IPS DF 6.9 (cell line): ENCODE measurements at places on chromosomes 12 and 14.

- no peaks in the 10 kb centered on the region for H3K36me3 ChIP-seq
- no peaks in the 10 kb centered on the region for H3K27me3 ChIP-seq
- H3K27ac ChIP-seq: no peak overlapping the region
- no peak overlapping the region for H3K4me3 ChIP-seq
Observed at GRCh38 chr14:100539766-100540140, 47.5 kb downstream of the BEGAIN start.

DNA sequence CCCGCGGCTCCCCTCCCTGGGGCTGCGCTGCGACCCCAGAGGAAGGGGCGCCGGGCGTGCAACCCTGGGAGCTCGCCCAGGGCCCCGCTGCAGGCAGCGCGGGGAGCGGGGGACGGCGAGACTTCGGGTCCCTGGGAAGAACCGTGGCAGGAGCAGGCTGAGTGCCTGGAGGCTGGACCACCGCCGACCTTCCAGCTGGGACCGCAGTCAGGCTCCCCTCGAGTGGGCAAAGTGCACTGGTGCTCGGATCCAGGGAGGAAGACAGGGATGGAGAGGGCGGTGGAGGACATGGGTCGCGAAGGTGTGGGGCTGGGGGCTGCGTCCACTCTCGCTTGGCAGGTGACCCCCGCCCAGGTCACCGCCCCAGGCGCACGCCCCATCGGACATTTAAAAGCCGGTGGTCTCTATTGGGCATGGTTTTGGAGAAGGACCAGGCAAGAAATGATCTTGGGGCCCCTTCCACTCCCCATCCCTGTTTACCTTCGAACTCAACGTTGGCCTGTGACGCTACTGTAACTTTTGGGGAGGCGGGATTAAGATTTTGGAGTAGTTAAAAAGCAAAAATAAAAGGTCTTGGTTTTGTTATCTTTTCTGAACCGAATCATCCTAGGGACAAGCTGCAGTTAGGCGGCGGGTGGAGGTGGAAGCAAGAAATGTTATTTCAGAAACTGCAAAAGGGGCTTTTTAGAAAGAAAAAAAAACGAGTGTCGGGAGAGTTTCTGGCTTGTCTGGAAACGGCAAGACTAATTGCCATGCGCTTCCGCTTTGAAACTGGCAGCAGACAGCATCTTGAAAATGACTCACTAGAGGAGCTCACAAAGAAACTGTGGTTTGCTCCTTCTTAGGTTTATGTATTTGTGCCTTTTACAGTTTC is 1.0 kb downstream of the ELK3 start:
- peak overlapping the region; percentile 94 for H3K4me3 ChIP-seq
- peaks cover 1% of the 10 kb centered on the region; the same call in 1 of the 2 replicates for H3K4me1 ChIP-seq
- no peaks in the 10 kb centered on the region for H3K27me3 ChIP-seq
- H3K36me3 ChIP-seq: no peaks in the 10 kb centered on the region
- H3K27ac ChIP-seq: no peak overlapping the region
- DNase-seq: no peak

- H3K27me3 ChIP-seq: no peaks in the 10 kb centered on the region
- no peaks in the 10 kb centered on the region for H3K36me3 ChIP-seq
- no peak overlapping the region for H3K4me3 ChIP-seq
- no peaks in the 10 kb centered on the region for H3K4me1 ChIP-seq
- H3K27ac ChIP-seq: no peak overlapping the region
- no peak for DNase-seq
Observed at GRCh38 chr14:58566979-58567378, 70.8 kb upstream of the DACT1 start.

GRCh38 chr14:99072433-99072832 is 199.6 kb downstream of the BCL11B start:
- H3K27ac ChIP-seq: no peak overlapping the region
- DNase-seq: no peak

DNA sequence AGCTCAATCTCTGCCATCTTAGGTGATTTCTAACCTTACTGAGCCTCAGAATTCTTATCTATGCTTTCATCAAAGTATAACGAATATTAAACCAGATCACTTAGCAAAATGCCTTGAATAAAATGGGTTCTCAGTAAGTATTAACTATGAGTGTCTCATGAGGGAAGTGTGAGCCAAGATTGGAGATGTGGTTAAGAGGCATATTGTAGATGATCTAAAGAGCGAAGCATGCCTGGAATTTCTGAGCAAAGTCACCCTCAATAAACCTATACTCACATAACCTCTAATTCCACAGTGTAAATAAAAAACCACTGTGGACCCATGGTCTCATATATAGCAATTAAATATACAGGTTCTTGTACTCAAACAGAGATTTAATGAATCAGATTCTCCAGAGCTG is 193.1 kb upstream of the FSCB start:
- H3K27me3 ChIP-seq: no peaks in the 10 kb centered on the region
- DNase-seq: no peak
- H3K36me3 ChIP-seq: no peaks in the 10 kb centered on the region
- H3K4me3 ChIP-seq: no peak overlapping the region

DNA sequence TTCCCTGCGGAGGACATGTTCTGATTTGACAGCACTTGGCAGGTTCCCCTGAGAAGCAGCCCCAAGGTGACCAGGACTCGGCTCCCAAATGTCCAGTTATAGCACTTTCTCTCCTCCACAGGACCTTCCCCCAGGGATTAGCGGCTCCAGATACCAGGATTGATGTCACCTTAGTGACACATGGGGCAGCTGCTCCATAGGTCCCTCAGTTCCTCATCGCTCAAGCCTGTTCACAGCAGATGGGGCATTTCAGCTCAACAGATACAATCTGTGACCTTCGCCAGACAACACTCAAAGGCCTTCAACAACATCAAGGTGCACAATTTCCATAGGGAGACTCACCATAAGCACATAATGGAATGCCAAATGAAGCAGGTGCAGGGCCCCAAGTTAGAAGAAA is 67.9 kb upstream of the ZFP36L1 start:
- DNase-seq: no peak
- H3K4me3 ChIP-seq: no peak overlapping the region
- peaks cover 1% of the 10 kb centered on the region; the same call in 1 of the 2 replicates for H3K4me1 ChIP-seq
- no peaks in the 10 kb centered on the region for H3K36me3 ChIP-seq
- H3K27ac ChIP-seq: no peak overlapping the region
- no peaks in the 10 kb centered on the region for H3K27me3 ChIP-seq

DNA sequence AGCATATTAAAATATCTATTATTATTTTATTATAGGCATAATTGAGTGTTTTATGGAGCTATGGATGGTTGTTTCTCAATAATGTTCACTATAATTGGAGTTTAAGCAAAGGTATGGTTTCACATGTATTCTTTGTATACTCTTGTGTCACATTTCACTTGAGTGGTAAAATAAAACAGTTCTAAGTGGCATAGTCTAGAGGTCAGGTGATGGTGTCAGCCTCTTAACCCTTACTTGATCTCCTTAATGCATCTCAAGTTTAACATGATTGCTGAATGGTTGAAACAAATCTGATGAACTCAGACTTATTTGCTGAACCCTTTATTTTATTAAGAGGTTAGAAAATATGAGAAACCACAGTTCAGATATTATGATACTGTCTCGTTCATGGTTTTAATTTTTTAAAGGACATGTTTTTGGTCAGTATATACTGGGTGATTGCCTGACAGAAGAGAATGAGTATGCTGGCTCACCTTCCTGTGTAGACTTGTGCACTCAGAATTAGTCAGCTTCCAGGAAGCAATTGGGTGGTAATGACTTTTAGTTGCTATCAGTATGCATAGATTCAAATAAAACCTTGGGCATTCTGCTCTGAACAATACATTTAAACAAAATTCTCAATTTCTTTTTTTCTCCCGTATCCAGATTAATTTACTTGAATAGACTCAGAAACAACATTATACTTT is 464.6 kb downstream of the PCNX1 start:
- H3K4me1 ChIP-seq: no peaks in the 10 kb centered on the region
- H3K27ac ChIP-seq: no peak overlapping the region
- DNase-seq: no peak
- no peaks in the 10 kb centered on the region for H3K27me3 ChIP-seq

GRCh38 chr12:98149270-98149669 is 366.1 kb upstream of the TMPO start:
- H3K4me1 ChIP-seq: no peaks in the 10 kb centered on the region
- H3K27ac ChIP-seq: no peak overlapping the region
- no peaks in the 10 kb centered on the region for H3K27me3 ChIP-seq
- no peak overlapping the region for H3K4me3 ChIP-seq
- H3K36me3 ChIP-seq: no peaks in the 10 kb centered on the region

DNA sequence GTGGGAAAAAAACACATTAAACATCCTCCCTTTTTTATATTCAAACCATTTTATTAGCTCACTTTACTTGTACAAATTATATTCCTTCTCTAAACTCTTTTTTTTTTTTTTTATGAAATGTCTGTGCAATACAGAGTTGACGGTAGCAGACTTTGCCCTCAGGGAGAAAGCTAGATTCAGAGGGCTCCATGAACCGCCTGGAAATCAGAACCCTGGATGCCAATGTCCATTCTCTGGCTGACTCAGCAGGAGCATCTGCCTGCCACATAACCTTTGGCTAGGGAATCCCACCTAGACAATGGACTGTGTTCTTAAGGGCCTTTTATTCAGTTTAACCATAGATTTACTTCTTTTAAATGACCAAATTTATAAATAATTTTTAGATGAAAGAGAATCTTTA is 467.0 kb downstream of the MDGA2 start:
- H3K4me3 ChIP-seq: no peak overlapping the region
- H3K27me3 ChIP-seq: no peaks in the 10 kb centered on the region
- no peak overlapping the region for H3K27ac ChIP-seq
- H3K4me1 ChIP-seq: no peaks in the 10 kb centered on the region
- no peaks in the 10 kb centered on the region for H3K36me3 ChIP-seq

GRCh38 chr14:36579001-36579555 is 3.3 kb downstream of the NKX2-8 start:
- no peak overlapping the region for H3K27ac ChIP-seq
- no peaks in the 10 kb centered on the region for H3K36me3 ChIP-seq
- H3K4me1 ChIP-seq: peaks cover 14% of the 10 kb centered on the region
- H3K4me3 ChIP-seq: no peak overlapping the region

GRCh38 chr12:83700838-83701237 is 1014.1 kb downstream of the TMTC2 start:
- no peaks in the 10 kb centered on the region for H3K4me1 ChIP-seq
- H3K27me3 ChIP-seq: no peaks in the 10 kb centered on the region
- no peak overlapping the region for H3K4me3 ChIP-seq
- no peak for DNase-seq
- no peak overlapping the region for H3K27ac ChIP-seq

DNA sequence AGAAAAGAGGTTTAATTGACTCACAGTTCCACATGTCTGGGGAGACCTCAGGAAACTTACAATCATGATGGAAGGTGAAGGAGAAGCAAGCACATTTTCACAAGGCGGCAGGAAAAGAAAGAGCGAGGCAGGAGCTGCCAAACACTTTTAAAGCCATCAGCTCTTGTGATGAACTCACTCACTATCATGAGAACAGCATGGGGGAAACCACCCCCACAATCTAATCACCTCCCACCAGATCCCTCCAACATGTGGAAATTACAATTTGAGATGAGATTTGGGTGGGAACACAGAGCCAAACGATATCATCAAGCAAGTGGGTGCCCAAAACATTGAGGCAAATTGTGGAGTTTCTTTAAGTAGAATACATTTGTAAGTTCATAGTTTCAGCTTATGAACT is 957.7 kb downstream of the DIO2 start:
- no peak for DNase-seq
- no peak overlapping the region for H3K27ac ChIP-seq
- no peaks in the 10 kb centered on the region for H3K36me3 ChIP-seq
- no peak overlapping the region for H3K4me3 ChIP-seq
- peaks cover 3% of the 10 kb centered on the region for H3K4me1 ChIP-seq
- no peaks in the 10 kb centered on the region for H3K27me3 ChIP-seq

- no peak overlapping the region for H3K4me3 ChIP-seq
- H3K36me3 ChIP-seq: no peaks in the 10 kb centered on the region
Observed at GRCh38 chr14:24392325-24393091, 6.3 kb upstream of the NYNRIN start.

DNA sequence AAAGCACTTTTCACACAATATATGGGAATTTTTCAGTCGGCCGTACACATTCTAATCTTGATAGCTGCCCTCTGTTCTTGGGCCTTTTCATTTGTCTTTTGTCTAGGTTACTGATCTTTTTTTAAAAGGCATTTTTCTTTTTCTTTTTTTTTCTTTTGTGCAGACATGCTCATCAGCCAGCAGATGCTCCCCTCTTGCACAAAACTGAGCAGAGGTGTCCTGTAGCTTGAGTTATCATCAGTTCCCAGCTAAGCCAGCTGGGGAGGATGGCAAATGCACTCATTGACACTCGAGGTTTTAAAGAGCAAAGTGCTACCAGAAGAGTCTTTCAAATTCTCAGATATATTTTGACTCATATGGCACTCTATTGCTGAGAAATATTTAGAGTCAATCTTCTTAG is 913.9 kb upstream of the SEL1L start:
- DNase-seq: no peak
- H3K4me3 ChIP-seq: no peak overlapping the region
- H3K36me3 ChIP-seq: no peaks in the 10 kb centered on the region
- H3K4me1 ChIP-seq: no peaks in the 10 kb centered on the region
- no peaks in the 10 kb centered on the region for H3K27me3 ChIP-seq

GRCh38 chr12:24363177-24363754 is 413.8 kb upstream of the SOX5 start:
- no peak for DNase-seq
- no peaks in the 10 kb centered on the region for H3K36me3 ChIP-seq
- no peaks in the 10 kb centered on the region for H3K27me3 ChIP-seq
- no peak overlapping the region for H3K27ac ChIP-seq
- no peak overlapping the region for H3K4me3 ChIP-seq
- no peaks in the 10 kb centered on the region; the same call in 1 of the 2 replicates for H3K4me1 ChIP-seq

GRCh38 chr14:24385524-24385923 is 13.3 kb upstream of the NYNRIN start:
- H3K4me1 ChIP-seq: no peaks in the 10 kb centered on the region; the same call in none of the 2 replicates
- H3K27me3 ChIP-seq: no peaks in the 10 kb centered on the region
- no peak overlapping the region for H3K4me3 ChIP-seq
- H3K36me3 ChIP-seq: no peaks in the 10 kb centered on the region

GRCh38 chr14:91229743-91230200 is 14.7 kb downstream of the GPR68 start:
- H3K4me3 ChIP-seq: no peak overlapping the region
- peaks cover 2% of the 10 kb centered on the region; the same call in 1 of the 2 replicates for H3K4me1 ChIP-seq
- DNase-seq: no peak
- no peaks in the 10 kb centered on the region for H3K36me3 ChIP-seq
- H3K27me3 ChIP-seq: no peaks in the 10 kb centered on the region

DNA sequence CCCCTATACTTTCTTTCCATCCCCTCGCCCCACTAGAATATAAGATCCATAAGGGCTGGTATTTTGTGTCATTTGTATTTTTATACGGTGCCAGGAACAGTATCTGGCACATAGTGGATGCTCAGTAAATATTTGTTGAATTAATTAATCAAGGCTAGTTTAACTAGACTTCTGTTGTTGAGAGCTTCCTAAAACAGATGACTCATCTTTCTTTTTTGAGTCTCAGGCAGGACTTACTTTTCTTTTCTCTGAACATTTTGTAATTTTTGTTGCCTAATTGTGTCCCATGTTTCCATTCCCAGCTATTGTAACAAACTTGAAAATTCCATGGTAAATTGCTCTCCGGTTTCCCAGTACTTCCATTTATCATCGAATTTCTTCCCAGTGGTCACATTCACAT is 16.7 kb downstream of the STK38L start:
- DNase-seq: no peak
- no peaks in the 10 kb centered on the region for H3K36me3 ChIP-seq
- no peak overlapping the region for H3K27ac ChIP-seq
- H3K4me3 ChIP-seq: no peak overlapping the region
- H3K27me3 ChIP-seq: no peaks in the 10 kb centered on the region

GRCh38 chr14:35215110-35215813 is 76.9 kb upstream of the PSMA6 start:
- H3K27ac ChIP-seq: no peak overlapping the region
- H3K27me3 ChIP-seq: no peaks in the 10 kb centered on the region
- DNase-seq: no peak

GRCh38 chr12:119151445-119152026 is 27.2 kb upstream of the HSPB8 start:
- H3K4me3 ChIP-seq: no peak overlapping the region
- H3K36me3 ChIP-seq: no peaks in the 10 kb centered on the region
- H3K27me3 ChIP-seq: no peaks in the 10 kb centered on the region
- no peak overlapping the region for H3K27ac ChIP-seq
- H3K4me1 ChIP-seq: no peaks in the 10 kb centered on the region
- DNase-seq: no peak
